Amygdala (tissue), 56 donors: ENCODE measurements at places on chromosomes 4 and X.

GRCh38 chr4:102250341-102250740 is 94.9 kb downstream of the SLC39A8 start:
- no peak for DNase-seq

DNA sequence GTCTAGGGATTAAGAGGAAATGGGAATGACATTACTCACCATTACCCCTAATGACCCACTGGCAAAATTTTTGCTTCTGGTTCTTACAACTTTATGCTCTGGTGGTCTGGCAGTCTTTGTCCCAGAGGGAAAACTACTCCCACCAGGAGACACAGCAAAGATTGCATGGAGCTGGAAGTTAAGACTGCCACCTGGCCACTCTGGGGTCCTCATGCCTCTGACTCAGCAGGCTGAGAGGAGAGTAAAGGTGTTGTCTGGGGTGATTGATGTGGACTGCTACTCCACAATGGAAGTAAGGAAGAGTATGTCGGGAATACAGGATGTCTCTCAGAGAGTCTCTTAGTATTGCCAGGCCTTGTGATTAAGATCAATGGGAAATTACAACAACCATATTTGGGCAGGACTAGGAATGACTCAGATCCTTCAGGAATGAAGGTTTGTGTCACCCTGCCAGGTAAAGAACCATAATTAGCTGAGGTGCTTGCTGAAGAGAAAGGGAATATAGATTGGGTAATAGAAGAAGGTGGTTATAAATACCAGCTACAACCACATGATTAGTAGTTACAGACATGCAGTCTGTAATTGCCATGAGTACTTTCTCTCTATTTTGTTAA is 215.5 kb downstream of the GPAT3 start:
- DNase-seq: no peak

- no peak for DNase-seq
These were observed 192.7 kb downstream of the CBR4 start for GRCh38 chr4:168817370-168817769.

GRCh38 chrX:136620780-136621179 is 27.2 kb upstream of the CD40LG start:
- no peak for DNase-seq

- no peak for DNase-seq
These were observed 148.0 kb upstream of the F9 start for GRCh38 chrX:139382529-139382928.

GRCh38 chr4:188012426-188012945 is 16.9 kb downstream of the ZFP42 start:
- no peak for DNase-seq

DNA sequence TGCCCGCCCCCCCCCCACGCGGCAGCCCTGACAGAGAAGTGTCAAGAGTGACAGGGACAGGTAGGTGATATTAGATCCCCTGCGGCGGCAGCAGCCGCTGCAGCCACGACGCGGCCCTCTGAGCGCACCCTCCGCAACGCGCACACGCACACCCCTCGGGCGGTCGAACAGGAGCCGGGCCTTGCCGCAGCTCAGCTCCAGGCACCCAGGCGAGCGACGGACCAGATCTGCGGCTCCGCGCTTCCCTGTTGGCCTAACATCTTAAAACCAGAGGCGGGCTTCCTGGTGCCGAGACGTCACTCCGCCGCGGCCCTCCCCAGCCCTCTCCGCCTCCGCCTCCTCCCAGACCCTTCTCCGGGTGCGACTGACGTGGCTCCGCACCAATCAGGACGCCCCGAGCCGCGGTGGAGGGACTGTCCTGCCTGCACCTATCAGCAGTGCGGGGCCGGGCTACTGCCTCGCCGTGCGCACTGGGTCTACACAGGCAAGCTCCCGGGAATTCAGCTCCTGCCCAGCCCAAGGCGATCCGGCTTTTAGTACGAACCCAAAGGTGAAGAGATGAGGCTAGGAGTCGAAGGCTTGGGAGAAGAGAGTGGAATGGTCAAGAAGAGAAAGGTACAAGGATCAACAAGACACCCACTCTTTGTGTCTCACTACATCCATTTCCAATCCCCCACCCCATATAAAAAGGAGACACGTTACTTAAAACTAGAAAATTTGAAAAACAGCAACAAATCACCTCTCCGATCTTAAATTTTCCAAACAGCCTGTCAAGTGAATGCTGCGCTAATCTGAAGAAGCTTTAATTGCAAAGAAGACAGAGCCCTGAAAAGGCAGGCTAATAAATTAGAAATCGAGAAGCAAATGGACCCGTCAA is at the start of gene PITX2:
PITX2 (minus strand) TSS at position 237 of the 877 bp plus-strand sequence. CDS start 617 bp downstream, outside the sequence.
- no peak for DNase-seq

GRCh38 chr4:2535376-2536192 is 863 bp upstream of the FAM193A start:
- DNase-seq: peak; percentile 42

DNA sequence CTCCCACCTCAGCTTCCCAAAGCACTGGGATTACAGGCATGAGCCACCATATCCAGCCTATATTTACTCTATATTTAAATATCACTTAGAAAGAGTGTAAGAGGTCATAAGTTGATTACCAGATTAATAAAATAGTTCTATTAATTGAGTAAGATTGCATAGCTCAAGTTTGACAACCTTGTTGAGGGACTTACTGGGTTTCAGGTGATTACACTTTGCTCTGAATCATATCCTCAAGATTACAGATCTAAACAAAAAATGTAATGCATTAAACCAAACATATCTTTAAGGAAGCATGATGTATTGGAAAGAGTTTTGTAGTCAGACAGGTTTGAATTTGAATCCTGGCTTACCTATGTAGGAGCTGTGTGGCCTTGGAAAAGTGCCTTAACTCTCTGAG is 47.9 kb upstream of the IL13RA2 start:
- no peak for DNase-seq

- no peak for DNase-seq
These were observed 18.4 kb upstream of the CTSO start for GRCh38 chr4:155972098-155972497.

- no peak for DNase-seq
These were observed 193.7 kb downstream of the MAGEB5 start for GRCh38 chrX:26409636-26410035.

- no peak for DNase-seq
These were observed 16.4 kb upstream of the NKRF start for GRCh38 chrX:119622356-119623232.

- DNase-seq: no peak
These were observed 1.9 kb upstream of the MAMLD1 start for GRCh38 chrX:150361070-150361776.

- no peak for DNase-seq
These were observed 10.0 kb downstream of the ETFDH start for GRCh38 chr4:158682066-158682465.

- DNase-seq: no peak
These were observed 48.9 kb upstream of the PPARGC1A start for GRCh38 chr4:23938796-23939195.

GRCh38 chr4:185734214-185734613 is 77.8 kb downstream of the SORBS2 start:
- DNase-seq: no peak

DNA sequence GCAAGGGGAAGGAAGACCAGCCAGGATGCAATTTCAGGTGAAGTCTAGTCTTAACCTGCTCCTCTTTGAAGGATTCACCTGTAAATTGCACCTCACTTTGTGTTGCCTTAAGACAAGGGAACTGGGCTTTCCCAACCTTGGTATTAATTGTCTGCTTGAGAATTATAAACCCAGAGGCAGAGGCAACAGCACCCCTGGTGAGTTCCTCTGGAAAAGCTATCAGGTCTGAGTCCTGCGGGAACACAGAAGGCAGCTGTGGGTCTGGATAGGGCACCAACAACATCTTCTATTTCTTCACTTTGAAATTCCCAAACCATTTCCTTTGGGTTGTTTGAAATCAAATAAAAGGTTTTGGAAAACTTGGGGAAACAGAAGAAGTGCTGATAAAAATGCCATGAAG is 109.2 kb upstream of the NPY2R start:
- DNase-seq: no peak

- no peak for DNase-seq
These were observed 172.7 kb downstream of the NHS start for GRCh38 chrX:17547658-17548057.

DNA sequence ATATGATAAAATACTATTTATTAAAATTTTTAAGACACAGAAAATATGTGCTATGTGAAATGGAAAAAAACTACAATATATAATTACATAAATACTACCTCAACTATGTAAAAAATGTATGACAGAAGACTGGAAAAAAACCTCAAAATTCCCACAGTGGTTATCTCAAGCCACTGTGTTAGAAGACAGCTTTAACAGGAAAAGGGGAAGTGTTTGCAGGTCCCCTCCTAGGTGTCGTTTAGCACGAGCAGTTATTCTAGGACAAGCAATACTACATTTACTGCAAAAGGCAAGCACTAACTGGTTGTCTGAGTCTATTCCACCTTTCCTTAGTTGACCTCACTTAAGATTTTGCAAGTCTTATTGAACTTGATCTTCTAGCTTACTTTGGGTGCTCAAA is 44.9 kb upstream of the PHF8 start:
- no peak for DNase-seq

GRCh38 chr4:85187106-85187505 is 220.6 kb upstream of the WDFY3 start:
- no peak for DNase-seq

DNA sequence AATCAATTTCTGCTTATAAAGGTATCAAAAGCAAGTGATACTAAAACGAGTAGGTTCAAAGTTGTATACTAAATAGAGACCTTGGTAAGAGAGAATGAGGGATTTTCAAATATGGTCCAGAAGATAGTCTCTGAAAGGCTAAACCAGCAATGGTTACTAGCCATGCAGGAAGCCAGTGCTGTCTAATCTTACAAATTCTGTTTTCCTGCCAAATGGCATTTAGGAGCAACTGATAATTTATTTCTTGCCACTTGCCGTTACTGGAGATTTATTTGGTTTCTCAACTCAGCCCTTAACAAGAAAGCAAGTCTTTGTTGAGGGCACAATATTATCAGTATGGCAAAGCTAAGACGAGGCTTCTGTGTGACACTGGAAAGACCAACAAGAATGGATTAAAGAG is 47.2 kb downstream of the MAP7D3 start:
- no peak for DNase-seq

GRCh38 chr4:175891851-175892250 is 79.8 kb upstream of the GPM6A start:
- no peak for DNase-seq

DNA sequence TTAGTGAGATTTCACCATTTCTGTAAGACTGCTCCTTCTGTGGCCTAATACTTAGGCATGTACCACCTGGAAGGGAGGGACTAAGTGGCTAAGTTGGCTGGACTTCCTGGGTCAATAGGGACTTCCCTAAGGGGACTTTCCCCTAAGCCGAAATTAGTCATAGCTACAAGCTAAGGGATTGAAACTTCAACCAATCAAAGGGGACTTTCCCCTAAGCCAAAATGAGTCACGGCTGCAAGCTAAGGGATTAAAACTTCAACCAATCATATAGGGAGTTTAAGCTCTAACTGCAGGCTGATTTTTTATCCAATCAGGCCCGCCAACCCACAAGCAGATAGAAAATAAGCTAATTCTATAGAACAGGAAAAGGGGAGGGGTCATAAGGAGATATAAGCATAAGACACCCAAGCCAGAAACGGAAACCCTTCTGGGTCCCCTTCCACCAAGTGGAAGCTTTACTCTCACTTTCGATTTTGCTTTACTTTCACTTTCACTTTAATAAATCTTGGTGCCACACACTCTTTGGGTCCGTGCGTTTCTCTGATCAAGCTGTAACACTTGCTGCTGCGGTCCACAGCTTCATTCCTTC is 382.8 kb downstream of the KLHL4 start:
- DNase-seq: no peak

DNA sequence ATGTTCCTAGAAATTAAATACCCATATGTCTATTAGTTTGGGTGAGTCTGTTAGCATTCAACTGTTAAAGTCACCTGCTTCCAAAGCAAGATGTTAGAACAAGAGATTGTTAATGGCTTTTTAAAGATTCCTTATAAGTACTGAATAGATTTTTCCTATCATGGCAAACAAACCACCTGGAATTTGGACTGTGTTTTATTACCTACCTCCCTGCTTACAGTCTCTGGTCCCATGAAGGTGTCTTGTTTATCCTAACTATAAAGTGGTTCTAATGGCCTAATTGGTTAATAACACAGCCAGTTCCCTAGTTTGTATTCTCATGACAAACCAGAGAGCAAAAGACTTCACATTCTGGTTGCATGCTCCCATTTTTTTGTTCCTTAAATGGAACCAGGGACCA is 149.5 kb downstream of the PPP1R2C start:
- no peak for DNase-seq

- DNase-seq: no peak
These were observed 9.7 kb downstream of the MAEA start for GRCh38 chr4:1299301-1299860.

DNA sequence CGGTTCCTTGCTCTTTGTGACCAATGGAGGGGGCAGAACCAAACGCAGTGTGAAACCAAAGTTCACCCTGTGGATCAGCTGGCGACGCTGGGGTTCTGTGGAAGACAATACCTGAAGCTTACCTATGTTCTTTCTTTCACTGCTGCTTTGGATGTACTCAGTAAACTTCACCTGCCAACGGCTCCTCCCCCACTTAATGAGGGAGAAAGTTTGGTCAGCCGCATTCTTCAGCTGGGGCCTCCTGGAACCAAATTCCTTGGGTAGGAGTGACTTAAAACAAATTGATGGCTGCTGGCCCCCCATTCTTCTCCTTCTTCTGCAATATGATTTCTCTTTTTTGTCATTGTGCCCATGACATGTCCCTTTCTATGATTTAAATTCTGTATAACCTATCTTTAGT is 282.4 kb downstream of the ANK2 start:
- DNase-seq: no peak

DNA sequence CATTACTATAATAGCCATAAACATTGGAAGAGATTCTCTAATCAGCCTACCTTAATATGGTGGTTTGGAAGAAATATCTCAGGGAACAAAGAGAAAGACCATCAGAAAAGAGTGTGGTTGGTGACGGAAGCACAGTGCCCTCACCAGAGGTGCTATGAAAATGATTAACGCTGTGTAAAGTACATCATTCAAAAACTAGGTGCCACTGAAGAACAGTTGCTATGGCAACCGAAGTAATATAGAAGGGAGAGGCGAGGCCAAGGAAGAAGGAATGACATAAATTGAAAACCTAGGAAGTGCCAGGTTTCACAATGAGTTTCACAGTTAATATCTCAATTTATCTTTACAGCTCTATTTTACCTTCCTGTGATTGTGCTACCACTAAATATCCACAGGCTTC is 57.0 kb upstream of the ARSJ start:
- no peak for DNase-seq

GRCh38 chr4:169115144-169115896 is 105.3 kb upstream of the CBR4 start:
- no peak for DNase-seq

GRCh38 chr4:186758929-186759682 is 35.5 kb upstream of the FAT1 start:
- DNase-seq: no peak

GRCh38 chrX:131617182-131617581 is 73.3 kb downstream of the OR13H1 start:
- no peak for DNase-seq
